ENCODE measurements at places on chromosomes 11 and 22.

GRCh38 chr11:92948116-92948515 lies 21.3 kb upstream of the MTNR1B start:
- DNase-seq, result no peak

DNA sequence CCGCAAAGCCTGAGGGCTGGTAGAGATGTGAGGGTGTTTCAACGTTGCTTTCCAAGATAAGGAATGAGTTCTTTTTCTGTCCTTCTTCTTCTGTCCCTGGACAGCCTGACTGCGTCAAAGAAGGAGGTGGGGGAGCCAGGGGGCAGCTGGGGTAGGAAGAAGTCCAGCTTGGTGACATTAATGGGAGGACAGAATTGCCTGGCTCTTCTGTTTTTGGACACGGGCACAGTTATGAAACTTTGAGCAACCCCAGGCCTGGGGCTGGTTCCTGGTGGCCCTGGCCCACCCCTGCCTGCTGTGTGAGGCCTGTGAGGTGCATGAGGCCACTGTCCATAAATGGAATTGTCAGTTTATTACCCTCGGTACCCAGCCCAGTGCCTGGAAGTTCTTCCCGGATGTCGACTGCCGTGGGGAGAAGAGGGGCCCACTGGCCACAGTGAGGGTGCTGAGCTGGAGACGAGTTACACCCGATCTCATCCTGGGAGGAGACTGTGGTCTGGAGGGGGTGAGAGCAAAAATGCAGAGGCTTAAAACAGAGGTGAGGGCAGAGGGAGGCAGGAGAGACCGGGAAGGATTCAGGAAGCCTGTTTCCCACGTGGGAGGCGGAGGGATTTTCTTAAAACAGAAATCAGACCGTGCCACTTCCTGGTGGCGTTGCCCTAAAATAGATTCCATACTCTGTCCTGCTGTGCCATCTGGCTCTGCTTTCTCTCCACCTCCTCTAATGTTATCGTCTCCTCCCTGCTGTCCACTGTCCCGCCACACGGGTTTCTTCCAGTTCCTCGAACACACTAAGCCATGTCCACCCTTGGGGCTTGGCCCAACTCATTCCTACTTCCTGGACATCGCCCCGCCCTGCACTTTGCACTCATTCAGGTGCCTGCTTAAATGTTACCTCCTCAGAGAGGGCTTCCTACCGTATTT lies 59.7 kb upstream of the RASD2 start:
- peak; percentile 11 for DNase-seq

- DNase-seq, result no peak
Measured at GRCh38 chr11:33920838-33921613, 29.1 kb upstream of the LMO2 start.

- no peak for DNase-seq
Measured at GRCh38 chr22:17471886-17472535, 91.3 kb upstream of the SLC25A18 start.

GRCh38 chr11:133581091-133581490 lies 48.8 kb upstream of the OPCML start:
- DNase-seq, result no peak

DNA sequence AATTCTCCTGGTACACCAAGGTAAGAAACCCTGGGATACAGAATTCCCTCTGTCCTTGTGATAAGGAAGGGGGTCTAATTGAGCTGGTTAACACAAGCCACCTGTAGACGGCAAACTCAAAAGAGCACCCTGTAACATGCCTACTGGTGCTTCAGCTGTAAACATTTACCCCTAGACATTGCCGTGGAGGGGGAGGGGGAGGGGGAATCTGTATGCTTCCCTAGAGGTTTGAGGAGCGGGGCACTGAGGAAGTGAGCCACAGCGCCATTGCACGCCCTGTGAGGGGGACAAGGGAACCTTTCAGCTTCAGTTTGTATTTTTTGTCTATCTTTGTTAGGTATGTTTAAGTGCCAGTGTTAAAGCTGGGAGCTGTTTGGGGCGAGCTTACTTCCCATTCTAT lies 99.8 kb downstream of the AASDHPPT start:
- no peak for DNase-seq

Measured in DMS 273 treated with DMSO at 0.1 percent for 48 hours (cell line).